ENCODE measurements at places on chromosomes 16 and 17. TPM values are rescaled to one million over a fixed set of nuclear protein-coding genes. Genes with fewer than 3 reads are reported as not detected.

VAT1L gene
- total RNA-seq, result 6.8 TPM

NOXO1 gene
- total RNA-seq, result 1.3 TPM

DNA sequence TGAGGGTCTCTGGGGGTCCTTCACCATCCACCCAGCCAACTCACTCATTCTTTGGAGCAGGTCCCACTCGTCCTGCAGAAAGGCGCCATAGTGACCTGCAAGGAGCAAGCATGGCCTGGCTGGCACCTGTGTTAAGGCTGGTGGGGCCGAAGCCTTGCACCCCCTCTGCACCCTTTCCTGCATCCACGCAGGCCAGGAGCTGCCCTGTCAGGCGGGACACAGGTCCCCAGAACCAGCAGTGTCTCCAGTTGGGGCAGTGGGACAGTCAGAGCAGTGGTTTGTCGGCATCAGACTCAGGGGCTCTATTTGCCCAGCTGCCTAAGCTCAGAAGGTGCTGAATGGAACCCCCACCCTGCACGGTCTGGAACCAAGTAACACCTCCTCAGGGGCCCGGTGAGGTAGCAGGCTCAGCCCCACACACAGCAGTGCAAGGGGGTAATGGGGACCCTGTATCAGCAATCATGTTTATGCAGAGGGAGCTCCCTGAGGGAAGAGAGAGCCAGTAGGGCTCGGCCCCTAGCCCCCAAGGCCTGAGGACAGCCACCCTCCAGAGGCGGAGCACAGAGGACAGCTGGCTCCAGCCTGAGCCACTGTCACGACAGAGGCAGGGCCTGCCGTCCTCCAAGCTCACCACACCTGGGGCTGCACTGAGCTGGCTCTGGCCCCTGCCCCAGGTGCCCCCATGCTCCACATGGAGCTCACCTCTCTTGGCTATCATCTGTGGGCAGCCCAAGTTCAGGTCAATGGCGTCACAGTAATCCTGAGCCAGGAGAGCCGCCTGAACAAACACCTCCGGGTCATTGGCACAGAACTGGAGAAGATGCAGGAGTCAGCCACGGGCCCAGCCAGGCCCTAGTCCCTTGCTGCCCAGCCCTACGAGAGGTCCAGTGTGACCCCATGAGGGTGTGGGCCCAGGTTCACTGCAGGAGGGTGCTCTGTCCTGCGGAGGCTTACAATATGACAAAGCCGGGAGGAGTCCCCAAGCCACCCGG lies 1.9 kb downstream of the DUS1L start:
- DNase-seq, result no peak

DNA sequence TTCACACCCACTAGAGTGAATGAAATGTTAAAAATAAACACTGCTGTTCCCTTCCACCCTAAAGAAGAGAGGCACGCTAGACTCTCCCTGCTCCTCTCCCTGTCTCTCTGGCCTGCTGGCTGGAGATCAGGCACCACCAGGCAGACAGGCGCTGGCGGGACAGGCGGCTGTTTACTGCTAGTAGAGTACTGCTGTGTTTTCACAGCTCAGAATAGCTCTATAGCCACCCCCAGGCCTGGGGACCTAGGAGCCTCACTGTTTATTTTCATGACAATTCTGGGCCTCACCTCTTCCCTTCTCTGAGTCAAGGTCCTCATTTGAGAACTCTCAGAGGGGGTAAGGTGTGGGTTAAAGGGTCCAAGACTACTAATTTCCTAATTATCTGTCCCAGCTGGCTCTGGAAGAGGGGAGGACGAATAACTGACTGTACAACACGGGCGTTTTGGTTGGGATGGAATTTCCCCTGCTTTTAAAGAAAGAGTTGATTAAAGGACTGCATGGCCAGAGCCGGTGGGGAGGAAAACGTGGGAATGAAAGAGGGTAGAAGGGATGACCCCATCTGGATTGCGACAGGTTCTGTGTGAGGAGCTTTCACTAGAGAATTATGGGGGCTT lies 9.0 kb upstream of the G6PC1 start:
- no peak for DNase-seq

GRCh38 chr17:1755252-1755826 lies 6.5 kb upstream of the SERPINF1 start:
- DNase-seq, result no peak

RDM1 gene
- total RNA-seq, result 3.4 TPM

DNA sequence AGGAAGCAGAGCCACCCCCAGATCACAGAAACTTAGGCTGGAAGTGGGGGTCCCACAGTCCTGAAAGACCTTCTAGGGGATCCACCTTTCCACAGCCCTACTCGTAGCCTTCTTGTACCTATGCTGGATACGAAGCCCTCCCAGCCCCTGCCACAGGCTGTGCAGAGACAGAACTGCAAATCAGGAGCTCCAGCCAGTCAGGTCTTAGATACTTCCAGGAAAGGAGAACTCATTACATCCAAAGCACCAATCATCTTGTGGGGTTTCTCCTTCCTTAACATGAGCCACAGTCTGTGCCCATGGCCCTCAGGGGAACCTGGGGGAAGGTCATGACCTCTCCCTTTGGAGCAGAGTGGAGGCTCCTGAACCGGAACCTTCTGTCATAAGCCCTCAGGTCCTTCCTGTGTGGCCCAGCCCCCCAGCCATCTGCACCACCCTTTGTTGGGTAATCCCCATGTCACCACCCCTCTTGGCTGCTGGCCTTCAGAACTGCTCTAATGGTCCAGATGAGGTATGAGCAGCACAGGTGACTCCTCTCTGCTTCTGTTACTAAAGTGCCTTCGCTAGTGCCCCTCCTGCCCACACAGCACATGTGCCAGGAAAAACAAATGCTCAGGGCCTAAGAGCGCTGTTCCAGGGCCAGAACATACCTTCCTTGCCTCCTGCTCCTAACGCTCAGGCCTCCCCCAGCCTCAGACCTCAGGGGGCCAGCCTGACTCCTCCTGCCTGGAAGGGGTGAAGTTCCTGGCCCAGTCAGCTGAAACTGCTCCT lies 14.6 kb downstream of the SRCIN1 start:
- DNase-seq, result no peak

DNA sequence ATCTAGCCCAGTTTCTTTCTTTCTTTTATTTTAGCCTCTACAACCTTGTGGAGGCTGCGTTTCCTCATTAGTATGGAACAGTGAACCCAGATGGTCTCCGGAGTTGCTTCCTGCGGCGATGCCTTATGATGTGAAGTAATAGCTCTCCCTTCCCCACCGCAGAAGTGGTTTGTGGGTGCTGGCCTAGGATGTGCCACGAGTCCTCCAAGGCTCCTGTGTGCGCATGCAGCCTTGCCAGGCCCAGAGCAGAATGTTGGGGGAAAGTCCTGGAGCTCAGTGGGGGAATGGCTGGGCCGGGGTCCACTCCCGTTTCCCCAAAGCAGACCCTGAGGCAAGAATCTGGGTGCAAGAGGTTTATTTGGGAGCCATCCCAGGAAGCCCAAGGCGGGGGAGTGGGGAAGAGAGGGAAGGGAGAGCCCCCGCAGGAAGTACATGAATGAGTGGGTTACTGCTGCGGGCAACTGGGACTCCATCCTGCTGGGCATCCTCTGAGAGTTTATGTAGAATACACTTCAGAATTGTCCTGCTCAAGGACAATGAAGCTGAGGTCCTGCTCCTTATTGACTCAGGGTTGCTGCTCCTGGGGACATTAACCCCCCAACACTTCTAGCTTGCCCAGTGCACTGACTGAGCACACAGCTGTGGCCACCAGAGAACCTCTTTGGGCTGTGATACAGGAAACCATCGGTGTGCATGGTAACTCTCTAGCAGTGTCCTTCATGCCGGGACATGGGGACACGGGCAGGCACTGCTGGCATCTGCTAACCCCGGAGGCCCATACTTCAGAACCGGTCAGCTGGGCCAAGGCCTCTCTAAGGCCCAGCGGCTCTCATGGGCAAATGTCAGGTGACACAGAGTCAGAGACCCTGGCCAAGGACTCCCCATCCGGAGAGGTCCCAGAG lies 3.7 kb upstream of the HCRT start:
- no peak for DNase-seq

- no peak for DNase-seq
Observed at GRCh38 chr16:47565454-47565853, 104.3 kb downstream of the PHKB start.

- peak; percentile 60 for DNase-seq
Observed at GRCh38 chr17:80220736-80221215, 549 bp downstream of the SLC26A11 start.

DNA sequence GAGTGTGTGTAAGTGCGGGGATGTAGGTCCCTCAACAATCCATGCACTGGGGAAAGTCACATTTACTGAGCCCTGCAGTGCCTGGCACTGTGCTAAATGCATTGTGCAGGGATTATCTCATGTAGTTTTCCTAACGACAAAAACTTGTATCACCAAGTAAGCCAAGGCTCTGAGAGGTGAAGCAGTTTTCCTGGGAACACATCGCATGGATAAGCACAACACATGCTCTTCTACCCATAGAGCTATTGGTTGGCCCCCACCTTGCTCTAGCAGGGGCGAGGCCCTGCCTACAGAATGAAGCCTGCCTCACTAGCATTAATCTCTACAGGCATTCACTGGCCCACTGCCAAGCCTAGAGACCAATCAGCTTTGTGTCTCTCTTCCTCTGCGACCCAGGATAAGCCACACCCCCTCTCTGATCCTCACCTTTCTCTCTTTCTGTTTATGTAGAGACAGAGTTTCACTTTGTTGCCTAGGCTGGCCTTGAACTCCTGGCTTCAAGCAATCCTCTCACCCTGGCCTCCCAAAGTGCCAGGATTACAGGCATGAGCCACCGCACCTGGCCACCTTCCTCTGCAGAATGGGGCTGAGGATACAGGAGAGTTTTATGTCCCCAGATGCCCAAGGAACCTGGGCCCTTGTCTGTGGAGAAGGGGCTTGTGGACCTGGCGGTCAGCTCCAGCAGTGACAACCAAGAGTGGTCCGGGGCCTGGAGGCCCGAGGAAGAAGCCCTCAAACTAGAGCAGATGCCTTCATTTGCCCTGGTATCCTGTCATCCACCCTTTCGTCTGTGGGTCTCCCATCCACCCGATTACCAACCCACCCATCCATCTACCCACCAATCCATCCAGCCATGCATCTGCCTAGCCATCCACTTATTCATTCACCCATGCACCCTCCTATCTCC lies 12.8 kb downstream of the CDH16 start:
- DNase-seq, result peak; percentile 79

GRAP gene
- total RNA-seq, result 1.6 TPM

DNA sequence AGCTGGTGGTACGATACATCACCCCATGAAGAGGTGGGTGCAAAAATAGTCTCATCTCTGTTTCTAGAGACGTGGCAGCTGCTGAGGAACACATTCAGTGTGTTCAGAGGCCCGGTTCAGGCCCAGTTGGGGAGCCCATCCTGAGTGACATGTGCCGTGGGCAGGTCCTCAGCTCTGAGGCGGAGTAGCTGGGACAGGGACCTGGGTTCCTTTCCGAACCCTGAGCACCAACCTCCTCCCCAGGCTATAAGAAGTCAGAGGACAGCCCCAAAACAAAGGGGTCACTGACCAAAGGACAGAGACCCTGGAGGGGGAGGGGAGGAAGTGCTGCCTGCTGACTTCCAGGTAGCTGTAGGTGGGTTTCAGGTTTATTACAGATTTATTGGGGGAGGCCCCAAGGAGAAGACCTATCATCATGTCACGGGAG lies 5.1 kb downstream of the LDHD start:
- DNase-seq, result no peak

TMEM231 gene
- total RNA-seq, result 9.2 TPM

GRCh38 chr16:50360779-50361178 lies 8.0 kb downstream of the BRD7 start:
- DNase-seq, result no peak

GAST gene
- not detected for total RNA-seq
